Effector memory CD8-positive, alpha-beta T cell (primary cell): ENCODE measurements at places on chromosomes 5 and 9.

DNA sequence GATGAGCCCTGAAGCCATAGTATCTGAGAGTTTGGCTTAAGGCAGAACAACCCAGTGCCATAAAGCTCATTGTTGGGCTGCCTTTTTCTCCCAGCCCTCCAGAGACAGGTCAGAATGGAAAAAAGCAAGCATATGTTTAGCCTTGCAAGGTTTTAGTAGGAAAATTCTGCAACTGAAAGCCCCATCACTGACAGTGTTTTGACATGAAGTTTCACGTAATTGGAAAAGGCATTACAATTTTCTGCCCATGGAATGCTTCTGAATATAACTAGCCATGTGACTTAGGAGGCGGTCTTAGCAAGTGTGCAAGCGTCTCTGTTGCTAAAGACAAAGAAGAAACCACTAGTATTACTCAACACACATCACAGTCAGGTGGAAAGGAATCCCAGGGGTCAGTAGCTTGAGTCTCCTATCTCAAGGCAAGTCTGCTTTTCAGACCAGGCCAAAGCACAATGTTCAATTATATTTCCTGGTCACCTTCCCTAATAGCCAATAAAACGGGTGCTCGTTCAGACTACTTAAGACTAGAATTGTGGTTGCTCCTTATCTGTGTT, 117.6 kb downstream of the CARTPT start:
- H3K4me1 ChIP-seq, result no peaks in the 10 kb centered on the region
- H3K4me3 ChIP-seq, result no peak overlapping the region
- no peak for DNase-seq
- no peaks in the 10 kb centered on the region for H3K36me3 ChIP-seq

- H3K27ac ChIP-seq, result peak overlapping the region; percentile 90
- no peaks in the 10 kb centered on the region for H3K27me3 ChIP-seq
- H3K4me1 ChIP-seq, result peaks cover 40% of the 10 kb centered on the region
- H3K36me3 ChIP-seq, result peaks cover 64% of the 10 kb centered on the region
- H3K4me3 ChIP-seq, result no peak overlapping the region
These were observed 21.9 kb downstream of the MACROH2A1 start for GRCh38 chr5:135376961-135377624.

DNA sequence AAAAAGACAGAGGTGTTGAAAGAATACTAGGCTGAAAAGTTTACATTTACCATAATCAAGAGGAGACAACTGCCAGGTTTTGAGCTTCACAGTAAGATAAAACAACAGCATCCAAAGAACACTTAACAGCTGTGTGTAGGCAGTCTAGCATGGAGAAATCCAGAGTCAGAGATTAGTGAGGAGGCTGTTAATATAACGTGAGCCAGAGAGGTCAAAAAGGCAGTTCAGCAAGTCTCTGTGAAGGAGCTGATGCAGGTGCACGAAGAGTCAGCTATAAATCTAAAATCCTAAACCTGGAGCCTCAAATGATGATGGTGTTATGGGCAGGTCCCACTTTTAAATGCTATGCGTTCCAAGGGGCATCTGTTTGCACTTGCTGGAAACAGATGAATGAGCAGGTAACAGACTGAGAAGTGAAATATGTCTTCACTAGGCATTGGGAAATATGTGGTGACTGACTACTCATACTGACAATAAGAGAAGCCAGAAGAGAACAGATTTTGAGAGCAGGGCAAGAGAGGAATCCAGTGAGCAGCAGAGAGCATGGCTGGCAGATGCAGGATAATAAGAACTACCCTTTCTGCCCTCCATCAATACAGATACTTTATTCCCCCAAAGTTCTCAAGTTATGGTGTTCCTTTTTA, 8.7 kb downstream of the APTX start:
- no peaks in the 10 kb centered on the region for H3K27me3 ChIP-seq
- no peak for DNase-seq
- H3K36me3 ChIP-seq, result peaks cover 39% of the 10 kb centered on the region
- no peak overlapping the region for H3K4me3 ChIP-seq
- H3K4me1 ChIP-seq, result peaks cover 35% of the 10 kb centered on the region
- no peak overlapping the region for H3K27ac ChIP-seq

- H3K4me3 ChIP-seq, result no peak overlapping the region
- peaks cover 2% of the 10 kb centered on the region for H3K36me3 ChIP-seq
- H3K27me3 ChIP-seq, result no peaks in the 10 kb centered on the region
These were observed 5.9 kb downstream of the AK1 start for GRCh38 chr9:127871531-127871930.

- H3K27me3 ChIP-seq, result no peaks in the 10 kb centered on the region
- H3K4me3 ChIP-seq, result no peak overlapping the region
These were observed 41.3 kb downstream of the RECK start for GRCh38 chr9:36078051-36078450.
